ENCODE measurements at places on chromosomes 7 and 10.

DNA sequence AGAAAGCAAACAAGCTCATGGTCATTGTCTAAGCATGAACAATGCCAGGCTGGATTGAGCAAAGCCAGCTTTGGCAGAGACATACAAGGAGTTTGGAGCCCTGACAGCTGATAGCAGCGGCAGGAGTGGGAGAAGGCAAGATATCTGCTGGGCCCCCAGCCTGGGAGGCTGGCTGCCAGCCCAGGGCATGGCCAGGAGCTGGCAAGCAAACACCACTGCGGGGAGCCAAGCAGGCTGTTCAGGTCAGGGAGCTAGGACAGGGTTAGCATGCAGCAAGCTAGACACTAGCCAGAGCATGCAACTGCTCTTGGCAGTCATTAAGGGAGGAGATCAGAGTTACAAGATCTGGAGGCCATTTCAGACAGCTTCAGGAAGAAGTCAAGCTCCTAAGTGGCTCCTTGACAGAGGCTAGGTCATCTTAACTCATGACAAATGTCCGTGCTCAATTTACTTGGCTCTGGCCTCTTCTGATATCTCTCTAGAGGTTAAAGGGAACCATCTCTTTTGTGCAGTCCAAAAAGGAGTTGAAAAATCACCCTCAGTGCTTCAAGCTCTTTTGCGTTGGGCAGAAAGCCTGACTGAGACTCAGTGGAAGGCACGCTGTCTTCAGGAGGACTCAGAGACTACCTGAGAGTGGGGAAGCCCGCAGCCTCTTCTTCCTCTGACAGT, 436.8 kb upstream of the C7orf33 start:
- DNase-seq = no peak

GRCh38 chr10:69087590-69088470, at the start of gene SRGN:
SRGN (plus strand) TSS chr10:69088103; CDS start chr10:69088158, 55 bp downstream.
- DNase-seq = peak; percentile 82

GRCh38 chr10:34776090-34776690, 38.9 kb downstream of the PARD3 start:
- no peak for DNase-seq

DNA sequence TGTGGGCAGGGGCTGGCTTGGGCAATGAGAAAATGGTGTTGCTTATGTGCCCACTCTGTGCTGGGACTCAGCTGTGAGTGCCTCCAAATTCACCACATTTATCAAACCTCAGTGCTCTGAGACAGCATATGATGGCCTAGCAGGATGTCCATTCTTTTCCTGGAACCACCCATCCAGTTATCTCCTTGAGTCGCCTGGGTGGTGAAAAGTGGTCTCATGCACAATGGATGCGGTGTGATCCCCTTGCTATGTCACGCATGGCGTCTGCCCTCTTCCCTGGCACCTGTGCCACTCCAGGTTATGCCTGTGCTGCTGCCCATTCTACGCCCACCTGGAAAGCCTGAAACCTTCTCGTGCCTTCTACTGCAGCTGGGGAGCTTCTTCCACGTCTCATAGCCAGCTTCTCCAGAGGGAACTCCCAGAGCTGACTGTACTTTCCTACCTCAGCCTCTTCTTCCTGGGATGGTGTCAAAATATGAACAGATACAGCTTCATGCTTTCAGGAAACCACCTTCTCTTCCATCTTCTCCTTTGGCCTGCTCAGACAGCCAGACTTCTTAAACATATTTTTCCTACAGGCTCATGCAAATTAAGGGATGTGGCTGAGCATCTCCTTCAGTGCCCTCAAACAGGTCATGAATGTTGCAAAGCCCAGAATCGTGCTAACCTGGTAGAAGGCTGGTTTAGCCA, 147.3 kb downstream of the PFKFB3 start:
- no peak for DNase-seq

GRCh38 chr10:126175641-126176262, 212.5 kb downstream of the ADAM12 start:
- DNase-seq = no peak

DNA sequence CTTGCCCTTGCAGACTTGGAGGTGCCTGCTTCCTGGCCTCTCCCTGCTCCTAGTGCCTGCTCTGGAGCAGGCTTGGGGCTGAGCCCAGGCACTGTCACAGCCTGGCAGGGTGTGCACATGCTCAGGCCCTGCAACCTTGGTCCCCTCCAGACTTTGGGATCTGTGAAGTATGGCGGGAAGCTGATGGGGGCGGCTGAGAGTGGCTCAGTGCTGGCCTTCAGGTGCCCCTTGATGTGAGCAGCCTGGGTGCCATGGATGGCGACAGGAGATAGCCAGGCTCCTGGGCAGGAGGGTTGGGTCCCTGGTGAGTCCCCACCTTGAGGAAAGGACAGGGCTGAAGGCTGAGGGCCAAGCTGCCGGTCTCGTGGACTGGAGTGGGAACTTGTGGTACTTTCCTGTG, 700.4 kb upstream of the KCND2 start:
- no peak for DNase-seq

DNA sequence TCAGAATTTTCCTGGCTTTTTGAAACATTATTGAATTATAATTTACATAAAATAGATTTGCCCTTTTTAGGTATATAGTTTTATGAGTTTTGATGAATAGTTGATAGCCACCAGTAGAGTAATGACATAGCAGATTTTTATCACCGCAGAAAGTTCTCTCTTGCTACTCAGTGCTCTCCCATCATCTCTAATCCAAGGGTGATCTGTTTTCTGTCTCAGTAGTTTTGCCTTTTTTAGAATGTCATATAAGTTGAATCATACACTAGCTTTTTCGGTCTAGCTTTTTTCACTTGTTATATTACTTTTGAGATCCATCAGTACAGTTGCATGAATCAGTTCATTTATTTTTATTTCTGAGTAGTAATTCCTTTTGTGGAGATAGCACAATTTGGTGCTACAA, 17.9 kb downstream of the RSBN1L start:
- DNase-seq = no peak

GRCh38 chr7:20788420-20788990, 1.8 kb upstream of the SP8 start:
- no peak for DNase-seq

- no peak for DNase-seq
These were observed 15.6 kb upstream of the PLEKHS1 start for GRCh38 chr10:113735913-113736312.

- no peak for DNase-seq
These were observed 77.4 kb upstream of the PRR15 start for GRCh38 chr7:29486191-29486700.

- DNase-seq = no peak
These were observed 33.3 kb upstream of the NMT2 start for GRCh38 chr10:15201589-15202300.

DNA sequence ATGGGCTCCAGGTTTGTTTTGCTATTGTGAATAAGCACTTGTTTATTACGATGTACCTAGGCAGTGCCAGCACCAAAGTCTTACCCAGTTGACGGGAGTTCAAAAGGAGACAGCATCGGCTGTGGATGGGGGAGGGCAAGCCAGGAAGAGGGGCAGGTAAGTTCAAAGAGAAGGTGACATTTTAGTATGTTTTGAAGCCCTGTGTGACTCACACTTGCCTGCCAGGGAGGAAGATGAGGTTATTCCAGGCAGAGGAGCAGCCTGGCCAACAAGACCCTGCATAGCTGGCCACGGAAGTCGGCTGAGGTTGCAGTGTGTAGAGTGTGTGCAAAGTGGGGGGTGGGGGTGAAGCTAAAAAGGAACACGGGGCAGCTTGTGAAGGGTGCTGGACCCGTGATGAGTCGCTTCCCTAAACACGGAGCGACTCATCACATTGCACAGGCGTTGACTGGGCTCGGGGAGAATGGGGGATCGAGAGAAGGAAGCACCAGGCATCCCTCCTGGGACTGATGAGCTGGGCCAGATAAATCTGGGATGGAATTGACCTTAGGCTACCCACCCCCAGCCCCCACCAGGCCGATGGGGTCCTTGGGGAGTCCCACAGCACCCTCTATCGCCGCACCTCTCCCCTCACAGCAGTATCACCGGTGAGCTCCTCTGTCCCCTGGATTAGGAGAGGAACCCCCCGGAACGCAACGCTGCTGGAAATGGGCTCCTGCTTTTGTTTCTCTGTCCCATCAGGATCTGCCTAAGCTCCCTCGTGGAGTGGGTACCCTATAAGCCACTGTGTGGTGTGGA, 97.9 kb upstream of the IKZF1 start:
- DNase-seq = peak; percentile 77

DNA sequence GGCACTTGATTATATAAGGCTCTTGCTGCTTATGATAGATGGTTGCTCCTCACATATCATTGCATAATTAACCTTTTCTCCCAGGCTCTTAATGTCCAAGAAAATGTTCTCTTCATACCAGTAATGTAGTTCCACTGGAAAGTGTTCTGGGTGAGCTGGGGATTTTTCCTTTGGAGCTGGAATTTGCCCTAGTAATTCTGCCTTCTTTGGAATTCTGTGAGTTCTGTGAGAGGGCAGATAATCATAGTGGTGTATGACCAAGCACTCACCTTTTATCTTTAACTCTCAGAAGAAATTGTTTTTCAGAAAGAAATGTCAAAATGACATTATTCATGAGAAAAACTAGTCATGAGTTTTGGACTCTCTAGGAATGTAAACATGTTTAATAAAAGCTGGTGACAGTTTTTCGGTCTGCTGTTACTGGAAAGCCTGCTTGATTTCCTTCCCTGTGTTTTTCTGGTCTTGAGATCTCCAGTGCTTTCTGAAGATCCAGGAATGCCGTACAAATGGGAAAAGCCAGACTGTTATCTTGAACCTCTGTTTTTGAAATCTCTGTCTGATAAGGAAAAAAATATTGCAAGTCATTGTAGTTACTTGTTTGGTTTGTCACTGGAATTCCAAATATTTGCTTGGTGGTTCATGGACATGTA, 148.3 kb upstream of the PRPS1L1 start:
- DNase-seq = no peak

- DNase-seq = no peak
These were observed 92.2 kb downstream of the NPSR1 start for GRCh38 chr7:34750209-34750608.

- no peak for DNase-seq
These were observed 73.5 kb downstream of the RTKN2 start for GRCh38 chr10:62194924-62195674.

DNA sequence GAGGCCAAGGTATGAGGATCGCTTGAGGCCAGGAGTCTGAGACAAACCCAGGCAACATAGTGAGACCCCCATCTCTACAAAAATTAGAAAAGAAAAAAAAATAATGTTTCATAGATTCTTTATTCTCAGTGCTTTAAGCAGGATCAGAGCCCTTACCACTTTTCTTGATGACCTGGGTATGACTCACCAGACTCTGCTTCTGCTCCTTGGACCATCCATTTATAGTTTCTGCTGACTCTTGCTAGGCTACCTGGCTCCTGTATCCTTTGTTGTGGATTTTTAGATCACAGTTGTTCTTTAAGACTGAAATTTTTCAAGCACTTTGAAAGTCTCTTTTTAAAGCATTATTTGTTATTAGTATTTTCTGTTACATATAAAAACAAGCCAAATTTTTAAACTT, 411.1 kb downstream of the GFRA1 start:
- DNase-seq = no peak

DNA sequence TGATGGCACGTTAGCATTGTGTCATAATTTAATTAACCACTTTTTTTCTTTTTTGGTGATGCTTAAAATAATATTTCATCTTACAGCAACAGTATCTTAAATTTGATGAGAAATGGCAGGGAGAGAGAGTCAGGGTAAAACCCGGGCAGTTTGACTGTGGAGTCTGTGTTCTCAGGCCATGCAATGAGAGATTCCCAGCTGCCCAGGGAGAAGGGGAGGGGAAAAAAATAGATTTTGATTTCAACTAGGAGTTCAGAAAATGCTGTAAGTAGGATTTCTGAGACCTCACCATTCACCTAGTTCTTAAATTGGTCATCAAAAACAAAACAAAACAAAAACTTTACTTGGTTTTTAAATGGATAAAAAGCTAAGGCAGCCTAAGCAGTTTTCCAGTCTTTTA, 37.4 kb upstream of the XPNPEP1 start:
- DNase-seq = no peak

DNA sequence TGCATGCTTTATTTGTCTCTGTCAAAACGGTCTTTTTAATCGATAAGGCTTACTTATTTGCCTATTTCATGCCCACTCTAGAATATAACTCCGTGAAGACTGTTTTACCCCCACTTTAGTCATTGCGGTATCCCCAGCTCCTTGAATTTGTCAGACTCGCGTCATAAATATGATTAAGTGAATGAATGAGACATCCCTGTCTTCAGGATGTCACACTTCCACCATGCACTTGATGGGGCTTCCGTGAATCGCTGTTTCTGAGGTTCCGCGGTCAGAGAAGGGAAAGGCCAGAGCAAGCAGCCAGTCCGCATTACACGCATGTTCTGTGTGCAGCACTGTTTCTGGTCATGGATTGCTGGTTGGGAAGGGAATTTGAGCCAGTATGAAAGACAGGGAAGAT, 138.8 kb downstream of the CELF2 start:
- no peak for DNase-seq

DNA sequence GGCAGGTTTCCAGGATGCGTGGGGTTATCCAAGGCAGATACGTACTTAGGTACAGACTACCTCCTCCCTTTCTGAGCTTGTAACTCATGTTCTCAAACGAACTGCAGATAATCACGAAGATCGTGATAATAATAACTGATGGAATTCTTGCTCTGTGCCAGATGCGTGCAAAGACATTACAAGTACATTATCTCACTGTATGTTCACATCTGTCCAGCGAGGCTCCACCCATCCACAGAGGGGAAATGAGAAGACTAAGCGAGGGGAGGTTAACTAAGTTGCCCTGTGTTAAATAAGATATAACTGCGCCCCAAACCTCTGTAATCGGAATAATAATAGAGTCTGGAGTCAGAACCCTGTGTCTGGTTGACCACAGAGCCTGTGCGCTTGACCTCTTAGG, 1.9 kb downstream of the GALNT17 start:
- no peak for DNase-seq

DNA sequence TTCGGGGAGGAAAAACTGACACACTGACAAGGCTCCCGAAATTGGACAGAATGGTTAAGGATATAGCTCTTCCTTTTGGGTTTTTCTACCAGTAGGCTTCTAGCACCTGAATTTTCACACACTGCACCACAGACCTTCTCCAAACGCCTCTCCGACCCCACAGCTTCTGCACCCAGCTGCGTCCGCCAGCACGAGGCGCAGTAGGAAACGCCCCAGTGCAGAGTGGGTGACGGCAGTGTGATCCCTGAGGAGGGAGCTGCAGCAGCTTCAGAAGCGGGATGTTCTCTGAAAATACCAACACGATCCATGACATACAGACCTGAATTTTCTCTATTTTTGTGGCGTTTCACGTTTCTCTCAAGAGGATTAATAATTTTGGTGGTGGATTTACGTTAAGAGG, 25.9 kb downstream of the HSPB1 start:
- no peak for DNase-seq

GRCh38 chr7:158497627-158498026, 90.0 kb downstream of the PTPRN2 start:
- no peak for DNase-seq

GRCh38 chr7:153408360-153409335, 643.5 kb upstream of the DPP6 start:
- DNase-seq = no peak

GRCh38 chr7:147912291-147912690, 678.3 kb upstream of the C7orf33 start:
- no peak for DNase-seq

- DNase-seq = no peak
These were observed 22.1 kb upstream of the DDIT4 start for GRCh38 chr10:72251635-72252034.

All from stimulated activated CD4-positive, alpha-beta T cell treated with anti-CD3 and anti-CD28 coated beads, Interleukin-15, amount 100 ng/mL, for 24 hours (primary cell).